ENCODE measurements at places on chromosomes 3 and 15.

DNA sequence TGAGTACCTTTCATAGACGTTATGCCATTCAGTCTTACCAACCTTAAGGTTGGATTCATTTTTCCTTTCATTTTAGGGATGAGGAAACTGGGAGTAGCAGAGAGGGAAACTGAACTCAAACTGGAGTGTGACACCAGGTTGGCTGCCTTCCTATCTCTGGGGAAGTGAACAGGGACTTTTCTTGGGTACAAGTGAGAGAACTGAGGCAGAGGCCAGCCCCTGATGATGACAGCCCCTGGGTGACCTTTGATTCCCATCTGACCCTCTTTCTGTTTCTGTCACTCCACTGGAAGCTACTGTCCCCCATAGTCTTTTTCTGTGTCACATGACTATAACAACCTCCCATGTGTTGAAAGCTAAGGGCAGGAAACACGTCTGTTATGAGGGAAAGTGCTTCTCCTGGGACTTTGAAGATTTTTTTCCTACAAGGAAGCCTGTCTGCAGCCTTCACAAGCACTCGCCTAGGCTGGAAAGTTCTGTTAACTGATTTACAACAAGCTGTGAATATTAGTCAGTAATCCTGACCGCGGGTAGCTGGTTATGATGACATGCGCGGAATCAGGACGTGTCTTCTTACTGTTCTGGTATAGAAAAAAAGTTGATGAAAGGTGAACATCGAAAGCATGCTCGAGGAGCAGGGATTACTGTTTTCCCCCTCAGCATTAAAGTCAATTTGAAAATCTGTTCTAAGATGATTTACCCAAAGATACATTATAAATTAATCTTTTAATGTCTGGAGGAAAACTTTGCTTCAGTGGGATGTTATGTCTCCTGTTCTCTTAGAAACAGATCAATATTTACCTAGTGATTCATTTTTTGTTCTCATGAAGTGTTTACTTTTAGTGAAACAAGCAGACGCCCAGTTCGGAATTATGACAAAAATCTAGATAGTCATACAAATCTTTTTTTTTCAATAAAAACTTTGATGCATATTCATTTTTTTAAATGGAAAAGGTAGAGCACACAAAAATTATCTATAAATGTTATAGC, 31.5 kb downstream of the ABHD2 start:
- DNase-seq: no peak

- no peak for DNase-seq
These were observed 16.7 kb upstream of the CRTC3 start for GRCh38 chr15:90512981-90513380.

GRCh38 chr3:127431066-127431465, 143.2 kb upstream of the PRR20G start:
- no peak for DNase-seq

DNA sequence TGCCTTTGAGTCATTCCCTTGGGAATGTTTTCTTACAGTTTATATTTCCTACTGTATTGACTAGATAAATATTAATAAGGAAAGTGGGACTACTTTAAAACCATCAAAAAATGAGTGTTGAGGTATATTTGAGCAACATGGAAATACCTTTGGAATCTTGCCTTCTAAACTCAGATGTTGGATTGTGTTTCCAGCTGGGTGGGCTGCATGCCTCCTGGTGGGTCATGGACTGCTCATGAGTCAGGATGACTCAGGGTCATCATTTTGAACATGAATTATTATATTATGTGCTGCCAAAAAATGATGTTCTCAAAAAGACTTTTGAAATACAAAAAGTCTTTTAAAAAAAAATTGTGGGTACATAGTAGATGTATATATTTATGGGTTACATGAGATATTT, 41.1 kb upstream of the APH1B start:
- DNase-seq: peak; percentile 9

- no peak for DNase-seq
These were observed 2.3 kb downstream of the RBM5 start for GRCh38 chr3:50090984-50091383.

- no peak for DNase-seq
These were observed 11.2 kb downstream of the TSC22D2 start for GRCh38 chr3:150419076-150419868.

- no peak for DNase-seq
These were observed 46.8 kb downstream of the ITGA11 start for GRCh38 chr15:68385240-68385561.

DNA sequence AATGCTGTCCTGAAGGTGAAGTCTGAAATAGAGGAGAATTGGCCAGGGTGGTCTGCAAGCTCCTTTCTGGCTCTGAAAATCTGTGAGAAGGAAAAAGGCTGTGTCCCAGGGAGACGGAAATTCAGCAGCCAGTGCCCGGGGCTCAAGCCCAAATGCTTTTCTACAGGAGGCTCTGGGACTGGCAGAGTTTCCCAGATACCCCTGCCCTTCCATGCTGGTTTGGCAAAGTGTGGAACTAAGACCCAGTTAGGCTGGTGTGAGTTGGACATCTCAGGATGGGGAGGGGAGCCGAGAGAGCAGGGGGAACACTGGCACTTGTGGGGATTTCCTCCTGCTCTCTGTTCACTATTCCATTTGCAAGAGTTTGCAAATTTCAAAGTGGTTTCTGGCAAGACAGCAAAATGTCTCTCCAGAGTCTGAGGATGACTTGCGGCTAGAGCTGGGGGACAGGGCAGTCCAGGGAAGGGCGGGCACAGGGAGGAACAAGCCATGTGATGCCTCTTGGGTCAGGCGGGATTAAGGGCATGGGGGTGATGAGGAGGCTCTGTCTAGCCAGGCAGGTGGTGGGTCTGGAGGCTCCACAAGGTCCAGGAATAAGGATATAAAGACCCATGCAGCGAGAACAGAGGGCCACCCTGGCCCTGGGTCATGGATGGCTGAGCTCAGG, 152.3 kb downstream of the RAB11A start:
- DNase-seq: no peak

DNA sequence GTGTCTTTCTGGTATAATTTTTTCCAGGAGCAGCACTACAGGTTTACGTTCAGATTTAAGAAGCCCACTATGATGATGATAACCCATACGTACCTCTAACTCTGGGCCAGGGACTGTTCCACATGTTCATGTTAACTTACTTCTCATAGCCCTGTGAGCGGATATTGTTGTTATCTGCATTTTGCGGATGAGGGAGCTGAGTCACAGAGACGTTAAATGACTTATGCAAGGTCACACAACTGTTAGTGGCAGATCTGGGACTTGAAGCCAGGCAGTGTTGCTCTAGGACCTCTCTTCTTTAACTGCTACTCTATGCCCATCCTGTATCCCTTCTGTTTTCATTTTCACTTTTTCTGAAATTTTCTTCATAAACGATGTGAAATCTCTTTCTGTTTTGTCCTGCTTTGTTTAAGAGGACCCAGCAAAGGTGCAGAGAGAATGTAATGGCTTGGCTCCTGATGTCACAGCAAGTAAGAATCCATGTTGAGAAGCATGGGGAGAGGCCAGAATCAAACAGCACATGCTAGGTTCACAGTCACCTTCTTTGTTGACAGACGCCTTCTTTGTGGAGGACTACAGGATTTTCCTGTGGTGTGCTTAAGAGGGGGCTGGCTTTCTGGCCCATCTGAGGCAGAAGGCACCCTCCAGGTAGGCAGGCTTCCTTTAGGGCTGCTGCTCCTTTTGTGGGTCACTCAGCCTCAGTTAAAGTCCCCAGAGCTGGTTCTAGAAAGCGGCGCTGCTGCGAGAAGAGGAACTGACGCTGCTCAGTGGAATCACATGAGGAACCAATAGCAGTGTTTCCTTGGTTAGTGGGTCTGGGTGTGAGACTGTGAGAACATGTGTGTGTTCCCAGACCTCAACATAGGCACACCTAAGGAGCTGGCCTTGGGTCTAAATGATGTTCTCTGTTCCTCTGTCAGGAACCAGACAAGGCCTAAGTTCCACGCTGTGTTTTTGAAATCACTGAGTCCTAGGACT, 121.6 kb downstream of the TMEM108 start:
- peak; percentile 11 for DNase-seq

- no peak for DNase-seq
These were observed 55.7 kb upstream of the CP start for GRCh38 chr3:149277331-149277813.

GRCh38 chr15:33894193-33894592, 74.1 kb upstream of the CHRM5 start:
- no peak for DNase-seq

DNA sequence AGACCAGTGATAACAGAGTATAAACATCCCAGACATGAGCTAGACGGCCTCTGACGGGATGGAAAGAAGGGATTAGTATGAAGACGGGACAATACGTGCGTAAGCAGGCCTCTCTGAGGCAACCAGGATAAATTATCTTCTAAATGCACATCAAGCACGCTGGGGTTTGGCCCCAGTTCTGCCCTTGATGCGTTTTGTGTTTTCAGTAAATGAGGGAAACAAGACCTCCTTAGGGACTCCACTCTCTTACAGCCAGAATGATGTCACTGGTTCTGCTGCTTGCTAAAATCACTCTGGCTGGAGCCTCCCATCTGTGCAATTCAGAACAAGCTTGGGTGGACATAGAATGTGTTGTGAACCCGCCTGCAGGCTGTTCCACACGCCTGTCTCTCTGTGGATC, 156.0 kb upstream of the MCTP2 start:
- DNase-seq: no peak

DNA sequence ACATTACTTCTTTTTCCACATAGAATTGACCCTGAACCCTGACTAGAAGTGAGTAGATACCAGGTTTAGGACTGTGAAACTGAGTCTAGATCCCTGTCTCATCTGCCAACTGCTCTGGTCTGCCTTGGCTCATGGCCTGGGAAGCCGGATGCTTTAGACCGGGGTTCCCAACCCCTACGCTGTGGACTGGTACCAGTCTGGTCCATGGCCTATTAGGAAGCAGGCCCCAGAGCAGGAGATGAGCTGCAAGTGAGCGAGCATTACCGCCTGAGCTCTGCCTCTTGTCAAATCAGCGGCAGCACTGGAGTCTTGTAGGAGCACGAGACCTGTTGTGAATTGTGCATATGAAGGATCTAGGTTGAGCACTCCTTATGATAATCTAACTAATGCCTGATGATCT, 734.2 kb downstream of the AGBL1 start:
- DNase-seq: no peak

DNA sequence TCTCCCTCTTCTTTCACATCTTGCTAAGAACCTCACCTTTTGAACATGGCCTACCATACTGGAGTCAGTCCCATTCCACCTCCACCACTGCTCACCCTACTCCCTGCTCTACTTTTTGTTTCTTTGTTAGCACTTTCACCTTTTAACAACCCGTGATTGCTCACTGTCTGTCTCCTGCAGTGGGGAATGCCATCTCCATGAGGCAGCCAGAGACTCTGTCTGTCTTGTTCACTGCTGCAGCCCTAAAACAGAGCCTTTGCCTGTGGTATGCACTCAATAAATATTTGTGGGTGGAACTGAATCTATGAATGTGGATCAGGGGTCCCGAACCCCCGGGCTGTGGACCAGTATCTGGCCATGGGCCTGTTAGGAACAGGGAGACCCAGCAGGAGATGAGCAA, 16.5 kb upstream of the TLE3 start:
- DNase-seq: no peak

GRCh38 chr3:18656410-18656809, 231.3 kb upstream of the SATB1 start:
- no peak for DNase-seq

DNA sequence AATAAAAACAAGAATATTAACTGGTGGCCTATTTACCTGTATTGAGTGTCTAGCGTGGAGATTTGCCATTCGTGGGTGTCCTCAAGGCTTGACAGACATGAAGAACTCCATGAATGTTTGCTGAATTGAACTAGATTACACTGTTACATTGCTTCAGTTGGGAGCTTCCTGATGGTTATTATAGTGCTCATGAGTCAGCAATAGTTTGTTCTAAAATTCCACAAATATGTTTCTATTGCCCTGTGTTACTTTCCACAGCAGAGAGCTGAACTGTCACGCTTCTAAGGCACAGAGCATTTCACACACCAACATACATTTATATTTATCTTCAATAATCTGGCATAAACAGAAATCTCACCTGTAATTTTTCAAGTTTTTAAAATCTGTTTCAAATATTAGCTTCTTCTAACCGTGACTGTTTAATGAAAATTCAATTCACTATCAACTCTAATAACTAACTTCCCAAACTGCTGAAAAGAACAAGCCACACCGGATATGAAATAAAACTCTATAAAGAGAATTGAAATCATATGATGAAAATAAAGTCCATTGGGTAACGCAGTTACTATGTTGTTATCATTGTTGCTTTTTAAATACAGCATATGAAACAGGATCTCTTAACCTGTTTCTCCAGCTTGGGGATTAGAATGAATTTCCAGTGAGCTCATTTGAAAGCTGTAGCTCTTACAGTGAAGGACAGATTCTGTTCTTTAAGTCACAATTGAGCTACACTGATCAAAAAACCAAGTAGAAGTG, 61.2 kb upstream of the MCF2L2 start:
- DNase-seq: no peak

- peak; percentile 52 for DNase-seq
These were observed 11.3 kb downstream of the HDAC11 start for GRCh38 chr3:13491206-13491974.

GRCh38 chr3:21914451-21914850, 163.4 kb upstream of the ZNF385D start:
- DNase-seq: no peak

- DNase-seq: no peak
These were observed 32.7 kb downstream of the SRPRB start for GRCh38 chr3:133838296-133838789.

DNA sequence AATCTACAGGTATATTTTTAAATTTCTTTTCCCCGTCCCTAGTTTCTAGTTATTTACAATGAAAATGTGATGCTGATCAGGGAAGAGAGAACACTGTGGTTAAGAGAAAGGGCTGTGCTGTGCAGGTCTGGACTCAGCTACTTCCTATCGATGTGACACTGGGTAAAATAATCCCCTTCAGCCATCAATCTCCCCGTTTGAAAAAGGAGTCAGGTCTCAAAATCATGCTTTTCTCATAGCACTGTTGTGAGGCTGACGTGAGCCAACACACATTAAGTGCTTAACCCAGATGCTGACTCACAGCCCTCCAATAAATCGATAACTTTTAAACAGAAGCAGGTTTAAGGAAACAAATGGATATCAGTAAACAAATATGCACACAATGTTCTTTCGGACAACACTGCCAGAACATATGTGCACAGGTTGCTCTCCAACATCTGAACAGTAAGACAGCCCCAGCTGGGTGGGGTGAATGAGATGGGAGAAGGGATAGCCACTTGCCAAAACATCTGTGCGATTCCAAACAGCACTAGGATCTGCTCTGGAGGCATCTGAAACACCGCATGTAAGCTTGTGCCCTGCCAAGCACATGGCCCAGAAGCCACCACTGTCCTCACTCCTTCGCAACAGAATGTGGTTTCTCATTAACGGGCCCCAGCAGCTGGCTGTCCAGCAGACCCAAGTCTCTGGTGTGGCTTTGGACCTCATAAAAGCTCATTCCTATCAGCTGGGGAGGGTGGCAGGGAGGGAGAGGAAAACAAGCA, 143.2 kb upstream of the PRICKLE2 start:
- DNase-seq: no peak

DNA sequence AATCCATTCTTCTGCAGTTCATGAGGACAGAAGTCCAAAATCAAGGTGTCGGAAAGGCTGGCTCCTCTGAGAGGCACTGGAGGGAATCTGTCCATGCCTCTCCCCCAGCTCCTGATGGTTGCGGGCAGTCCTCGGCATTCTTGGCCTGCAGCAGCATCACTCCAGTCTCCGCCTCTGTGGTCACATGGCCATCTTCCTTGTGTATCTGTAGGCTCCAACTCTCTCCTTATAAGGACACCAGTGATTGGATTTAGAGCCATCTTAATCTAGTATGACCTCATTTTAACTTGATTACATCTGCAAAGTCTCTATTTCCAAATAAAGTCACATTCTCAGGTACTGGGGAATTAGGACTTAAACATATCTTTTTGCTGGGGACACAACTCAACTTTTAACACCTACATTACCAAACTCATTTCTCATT, 56.0 kb upstream of the FLNB start:
- peak; percentile 34 for DNase-seq

GRCh38 chr3:131738095-131738494, 235.3 kb upstream of the MRPL3 start:
- DNase-seq: no peak
